ENCODE measurements at places on chromosomes 12 and 14.

GRCh38 chr12:6056406-6057240, 67.8 kb downstream of the VWF start:
- no peak for DNase-seq

- DNase-seq: no peak
Observed at GRCh38 chr12:6235906-6236640, 35.9 kb downstream of the CD9 start.

DNA sequence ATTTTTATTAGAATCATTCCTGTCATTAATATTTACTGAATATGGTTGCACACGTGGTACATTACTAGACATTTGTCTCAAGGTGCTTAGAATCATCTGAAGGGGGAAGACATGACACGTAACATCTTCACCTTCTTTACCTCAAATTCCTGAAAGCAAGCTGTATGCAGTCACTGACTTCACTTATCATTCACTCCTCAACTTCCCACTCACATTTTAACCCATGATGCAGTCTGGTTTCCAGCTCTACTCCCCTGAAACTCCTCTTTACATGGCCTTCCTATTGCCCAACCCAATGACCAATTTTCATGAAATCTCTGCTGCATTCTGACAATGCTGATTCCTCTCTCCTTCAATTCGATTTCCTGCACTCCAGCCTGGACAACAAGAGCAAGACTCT, 5.8 kb upstream of the PSMC6 start:
- DNase-seq: no peak

GRCh38 chr12:6684609-6685008, 4.6 kb downstream of the ZNF384 start:
- no peak for DNase-seq

- no peak for DNase-seq
Observed at GRCh38 chr12:3520168-3520567, 29.2 kb downstream of the PRMT8 start.

Data from upper lobe of left lung (tissue), 6 donors.